ENCODE measurements at places on chromosomes 12 and 14.

DNA sequence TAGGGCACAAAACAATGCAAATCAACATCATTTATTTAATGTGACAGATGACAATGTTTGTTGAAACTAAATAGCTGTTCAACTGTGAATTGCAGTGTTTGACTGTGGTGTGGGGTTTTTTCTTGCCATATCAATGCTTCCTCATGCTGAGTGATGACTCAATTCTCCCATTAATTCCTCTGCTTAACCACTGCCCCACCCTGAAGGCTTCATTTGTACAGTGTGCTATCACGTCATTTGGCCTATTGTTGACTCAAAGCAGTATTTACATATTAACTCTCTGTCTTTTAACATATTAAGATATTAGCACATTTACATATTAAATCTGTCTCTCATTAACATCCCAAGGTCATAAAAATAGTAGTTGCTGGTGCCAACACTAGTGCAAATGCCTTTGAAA lies 164.8 kb upstream of the NRXN3 start:
- no peak for DNase-seq

DNA sequence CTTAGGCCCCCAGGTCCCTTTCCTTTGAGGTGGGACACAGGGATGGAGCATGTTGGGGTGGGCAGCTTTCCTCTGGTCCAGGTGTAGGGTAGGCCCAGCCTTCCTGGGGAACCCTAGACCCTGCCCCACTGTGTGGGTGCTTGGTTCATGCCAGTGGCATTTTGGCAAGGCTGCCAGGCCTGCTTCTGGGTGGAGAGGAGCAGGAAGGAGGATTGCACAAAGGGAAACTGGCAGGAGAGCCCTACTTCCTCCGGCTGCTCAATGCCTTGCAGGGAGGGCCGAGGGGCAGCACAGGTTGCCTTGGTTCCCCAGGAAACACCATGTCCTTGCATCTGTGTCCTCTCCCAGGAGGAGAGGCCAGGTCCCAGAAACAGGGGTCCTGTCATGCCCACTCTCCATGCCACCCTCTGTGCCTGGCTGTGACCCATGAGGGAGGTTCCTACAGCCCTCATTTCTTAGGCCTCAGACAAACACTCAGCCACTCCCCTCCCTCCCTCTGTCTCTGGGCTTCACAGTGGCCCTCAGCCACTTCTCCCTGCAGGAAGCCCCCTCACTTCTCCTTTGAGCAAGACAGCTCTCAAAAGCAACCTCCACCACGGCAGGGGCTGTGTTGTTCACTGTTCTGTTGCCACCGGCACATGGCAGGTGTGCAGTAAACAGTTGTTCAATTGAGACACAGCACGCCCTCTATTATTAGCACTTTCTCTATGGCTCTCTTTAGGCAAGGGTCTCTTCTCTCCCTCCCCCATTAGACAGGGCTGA lies 6.8 kb upstream of the KRT80 start:
- DNase-seq = no peak

GRCh38 chr12:80745851-80746505 lies 29.3 kb downstream of the MYF5 start:
- DNase-seq = no peak

DNA sequence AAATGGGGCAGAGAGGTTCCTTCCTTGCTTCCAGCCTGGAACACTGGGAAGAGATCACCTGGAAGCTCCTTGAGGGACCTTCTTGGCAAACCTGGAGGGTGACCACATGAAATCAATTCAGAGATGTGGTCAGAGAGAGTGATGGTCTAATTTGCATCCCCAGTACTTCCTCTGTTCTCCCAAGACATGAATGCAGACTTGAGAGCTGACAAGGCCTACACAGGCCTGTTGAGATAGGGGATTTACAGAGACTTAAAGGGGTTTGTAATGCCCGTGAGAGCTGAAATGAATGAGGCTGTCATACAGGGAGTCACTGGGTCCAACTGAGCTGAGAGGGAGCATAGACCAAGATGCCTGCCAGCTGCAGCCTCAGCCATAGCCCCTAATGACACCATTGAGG lies 45.1 kb downstream of the TMX1 start:
- DNase-seq = no peak

DNA sequence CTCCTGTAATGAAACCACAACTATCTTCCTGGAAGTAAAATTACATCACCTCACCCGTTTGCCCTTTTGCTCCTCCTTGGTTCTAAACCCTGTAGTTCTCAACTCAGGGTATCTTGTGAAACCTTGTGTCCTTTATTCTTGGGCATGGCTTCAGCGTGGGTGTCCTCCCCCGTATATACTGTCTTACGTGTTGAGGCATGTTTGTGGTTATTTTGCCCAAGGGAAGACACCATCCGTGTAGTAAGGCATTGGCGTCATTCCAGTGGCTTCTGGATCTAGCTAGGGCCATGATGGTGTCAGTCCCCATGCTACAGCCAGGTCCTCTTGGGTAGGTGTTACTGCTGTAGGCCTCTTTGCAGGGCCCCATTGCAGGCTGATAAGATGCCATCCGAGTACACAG lies 115.4 kb downstream of the ZFP36L1 start:
- DNase-seq = no peak

All from NCI-H510A (cell line).